Peyer's patch (tissue), 4 donors: ENCODE measurements at places on chromosomes 6 and 20. TPM values are rescaled to one million over a fixed set of nuclear protein-coding genes. Genes with fewer than 3 reads are reported as not detected.

DNA sequence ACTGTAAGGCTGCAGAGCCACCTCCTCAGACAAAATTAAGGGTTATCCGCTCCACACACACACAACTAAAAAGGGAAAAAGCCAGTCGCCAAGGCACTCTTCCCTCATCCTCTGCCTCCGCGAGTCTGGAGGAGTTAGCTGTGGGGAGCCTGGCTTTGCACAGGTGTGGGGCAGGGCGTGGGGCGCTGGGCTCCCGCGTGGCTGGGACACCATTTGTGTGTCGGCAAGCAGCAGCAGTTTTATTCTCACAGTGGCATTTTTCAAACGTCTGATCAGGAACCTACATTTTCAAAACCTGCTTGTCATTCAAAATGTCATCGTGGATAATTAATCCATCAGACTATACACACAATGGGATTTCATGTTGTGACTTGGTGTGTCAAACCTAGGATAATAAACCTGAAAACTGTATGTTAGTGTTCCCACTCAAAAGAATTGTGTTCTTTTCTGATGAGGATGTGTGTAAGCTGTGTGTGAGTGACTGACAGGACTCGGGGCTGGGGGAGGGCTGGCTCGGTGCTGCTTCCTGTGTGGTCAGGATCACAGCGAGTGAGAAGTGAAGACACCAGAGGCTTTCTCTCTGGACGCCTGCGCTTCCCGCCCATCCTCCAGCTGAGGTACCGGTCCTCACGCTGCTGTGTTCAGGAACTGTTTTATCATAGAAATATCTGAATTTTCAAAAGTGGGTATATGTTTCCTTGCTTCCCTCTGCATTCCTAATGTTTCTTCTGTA is 83.1 kb downstream of the IRF4 start:
- no peak for DNase-seq

DNA sequence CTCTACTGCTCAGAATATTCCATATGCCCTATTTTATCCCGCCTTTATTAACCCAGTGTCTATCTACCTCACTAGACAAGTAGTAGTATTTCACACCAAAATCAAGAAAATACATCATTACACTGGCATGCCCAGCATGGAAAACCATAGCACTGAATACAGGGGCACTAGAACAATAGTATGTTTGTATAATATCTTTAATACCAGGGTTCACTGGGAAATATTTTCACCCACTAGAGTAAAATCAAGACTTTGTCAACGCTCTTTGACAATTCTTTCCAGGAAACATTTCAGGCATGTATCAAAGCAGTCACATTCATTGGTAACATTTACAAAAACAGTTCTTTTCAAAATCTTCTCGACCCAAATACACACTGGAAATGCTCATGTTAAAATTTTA is 119.3 kb upstream of the BEND6 start:
- DNase-seq: no peak

- DNase-seq: no peak
These were observed 6.1 kb upstream of the DOK5 start for GRCh38 chr20:54469293-54469692.

DNA sequence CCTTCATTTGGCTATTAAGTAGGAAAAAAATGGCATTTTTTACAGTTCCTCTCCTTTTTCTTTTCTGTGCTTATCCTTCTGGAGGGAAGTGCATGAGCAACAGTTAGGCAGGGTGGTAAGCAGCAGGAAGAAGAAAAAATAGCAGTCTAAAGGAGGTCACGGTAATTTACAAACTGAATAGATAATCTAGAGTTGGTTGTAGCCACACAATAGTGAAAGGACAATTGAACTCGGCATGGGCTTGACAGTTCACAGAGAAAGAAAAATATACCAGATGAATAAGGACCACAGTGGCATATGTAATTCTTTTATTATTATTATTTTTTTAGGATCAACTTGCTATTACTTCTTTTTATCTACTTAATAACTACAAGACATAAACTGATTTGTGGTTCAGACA is 358.6 kb downstream of the BTBD9 start:
- DNase-seq: no peak

DNA sequence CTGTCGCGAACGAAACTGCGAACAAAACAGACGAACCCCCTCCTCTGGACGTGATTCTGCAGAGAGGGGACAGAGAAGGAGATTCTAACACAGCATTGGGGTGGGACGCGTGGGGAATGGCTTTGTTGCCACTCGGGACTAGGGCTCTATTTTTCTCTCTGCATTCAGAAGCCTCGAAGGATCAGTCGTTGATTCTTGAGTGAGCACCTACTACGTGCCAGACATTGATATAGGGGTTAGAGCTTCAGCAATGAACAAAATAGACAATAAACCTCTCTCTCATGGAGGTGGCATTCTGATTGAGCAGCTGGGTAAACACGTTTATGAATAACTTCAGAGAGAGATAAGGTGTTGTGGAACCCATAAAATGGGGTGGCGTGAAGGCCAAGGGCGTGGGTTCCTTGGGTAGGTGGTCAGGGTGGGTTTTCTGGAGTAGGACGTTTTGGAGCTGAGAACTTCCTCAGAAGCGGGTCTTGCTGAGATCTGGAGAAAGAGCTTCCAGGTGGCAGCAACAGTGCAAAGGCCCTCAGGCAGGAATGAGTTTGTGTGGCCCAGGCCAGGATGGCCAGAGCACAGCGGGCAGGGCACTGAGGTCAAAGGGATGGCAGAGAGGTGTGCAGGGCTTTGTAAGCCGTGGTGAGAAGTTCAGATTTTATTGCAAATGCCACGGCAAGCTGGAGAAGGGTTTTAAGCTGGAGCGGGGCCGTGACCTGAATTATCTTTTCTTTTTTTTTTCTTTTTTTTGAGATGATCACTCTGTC is 884 bp downstream of the SLC2A10 start:
- DNase-seq: no peak

DNA sequence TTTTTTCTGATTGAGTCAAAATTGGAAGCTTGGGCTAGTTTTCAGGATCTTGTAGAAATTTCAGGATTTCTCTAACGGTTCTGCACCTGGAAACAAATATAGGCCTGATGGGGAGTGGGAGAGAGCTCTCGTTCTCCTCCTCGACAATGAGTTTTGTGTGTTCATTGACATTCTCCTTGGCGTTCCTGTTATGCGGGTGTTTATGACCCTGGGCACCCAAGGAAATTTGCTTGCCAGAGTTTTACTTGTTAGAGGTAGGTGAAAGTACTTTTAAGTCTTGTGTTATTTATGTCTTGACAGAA is 2.2 kb downstream of the ASXL1 start:
- no peak for DNase-seq

DNA sequence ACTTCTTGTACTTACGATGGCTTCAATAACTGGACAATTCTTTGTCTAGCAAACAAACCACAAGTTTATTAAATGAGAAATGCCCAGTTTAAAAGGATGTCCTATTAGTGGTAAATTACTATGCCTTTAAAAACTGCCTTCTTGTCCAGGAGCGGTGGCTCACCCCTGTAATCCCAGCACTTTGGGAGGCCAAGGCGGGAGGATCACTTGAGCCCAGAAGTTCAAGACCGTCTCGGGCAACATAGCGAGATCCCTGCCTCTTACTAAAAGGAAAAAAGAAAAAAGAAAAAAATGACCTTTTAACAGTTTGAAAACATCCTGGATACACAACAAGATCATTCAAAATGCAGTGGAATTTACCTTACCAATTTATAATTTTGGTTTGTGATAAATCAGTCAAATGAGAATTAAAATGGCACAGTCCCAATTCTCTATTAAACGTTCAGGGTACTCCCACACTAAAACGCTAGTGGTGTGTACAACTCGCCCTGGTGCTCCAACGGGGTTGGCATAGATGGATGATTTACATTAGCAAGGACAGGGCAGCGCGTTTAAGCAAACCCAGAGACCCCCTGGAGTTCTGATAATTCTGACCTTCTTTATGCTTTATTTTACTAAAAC is 2.3 kb downstream of the ZBTB2 start:
- DNase-seq: no peak

DNA sequence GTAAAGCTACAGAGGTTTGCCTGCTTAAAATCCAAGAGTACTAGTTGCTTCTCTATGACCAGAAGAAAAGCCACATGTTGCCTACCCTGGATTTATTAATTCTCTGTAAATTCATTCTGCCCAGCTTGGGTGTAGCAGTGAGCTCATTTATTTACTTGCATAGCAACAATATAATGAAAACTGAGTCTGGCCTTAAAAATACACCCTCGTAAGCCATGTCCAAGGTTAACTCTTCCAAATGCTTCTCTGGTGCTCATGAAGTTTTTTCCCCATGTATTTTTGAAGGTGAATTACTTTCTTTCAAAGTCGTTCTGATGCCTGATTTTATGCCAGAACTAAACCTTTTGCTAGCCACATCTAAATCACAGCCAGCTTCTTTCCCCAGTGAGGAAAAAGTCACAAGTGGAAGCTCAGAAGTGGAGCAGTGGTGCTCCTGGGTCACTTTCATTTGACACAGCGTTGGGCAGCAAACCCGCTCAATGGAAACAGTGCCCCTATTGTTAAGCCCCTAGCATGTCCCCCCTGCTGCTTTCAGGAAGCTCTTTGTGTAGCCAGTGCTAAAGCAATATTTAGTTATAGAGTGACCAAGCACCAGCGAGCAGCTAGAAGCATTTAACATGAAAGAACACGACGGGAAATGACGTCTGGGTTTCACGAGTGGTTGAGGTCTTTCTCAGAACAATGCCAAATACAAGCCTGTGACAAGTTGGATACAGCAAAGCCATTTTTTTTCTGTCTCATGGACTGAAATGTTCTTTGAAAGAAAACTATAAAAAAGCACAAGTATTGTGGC is 29.8 kb downstream of the NEDD9 start:
- no peak for DNase-seq

GRCh38 chr6:161406646-161407045 is 132.8 kb upstream of the AGPAT4 start:
- no peak for DNase-seq

DNA sequence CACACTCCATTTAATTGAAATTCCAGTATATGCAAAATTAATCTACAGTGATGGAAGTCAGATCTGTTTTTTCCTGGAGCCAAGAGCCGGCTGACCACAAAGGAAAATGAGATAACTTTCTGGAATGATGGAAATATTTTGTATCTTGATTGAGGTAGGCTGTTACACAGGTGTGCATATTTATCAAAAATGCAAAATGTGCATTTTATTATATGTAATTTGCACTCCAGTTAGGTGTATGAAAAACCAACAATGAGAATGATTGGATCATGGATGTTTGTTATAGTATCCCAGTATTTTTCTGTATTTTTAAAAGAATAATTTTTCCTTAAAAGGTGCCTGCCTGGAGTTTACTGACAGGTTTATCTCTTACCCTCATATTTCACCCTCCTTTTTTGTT is 242.0 kb upstream of the JAG1 start:
- DNase-seq: no peak

DNA sequence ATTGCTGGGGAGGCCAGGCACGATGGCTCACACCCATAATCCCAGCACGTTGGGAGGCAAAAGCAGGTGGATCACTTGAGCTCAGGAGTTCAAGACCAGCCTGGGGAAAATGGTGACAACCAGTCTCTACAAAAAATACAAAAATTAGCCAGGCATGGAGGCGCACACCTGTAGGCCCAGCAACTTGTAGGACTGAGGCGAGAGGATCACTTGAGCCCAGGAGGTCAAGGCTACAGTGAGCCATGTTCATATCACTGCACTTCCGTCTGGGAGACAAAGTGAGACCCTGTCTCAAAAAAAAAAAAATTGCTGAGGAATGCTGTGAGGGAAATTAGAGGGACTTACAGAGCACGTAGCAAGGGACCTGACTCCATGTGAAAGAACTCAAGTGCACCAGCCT is 40.8 kb upstream of the ID1 start:
- no peak for DNase-seq

DNA sequence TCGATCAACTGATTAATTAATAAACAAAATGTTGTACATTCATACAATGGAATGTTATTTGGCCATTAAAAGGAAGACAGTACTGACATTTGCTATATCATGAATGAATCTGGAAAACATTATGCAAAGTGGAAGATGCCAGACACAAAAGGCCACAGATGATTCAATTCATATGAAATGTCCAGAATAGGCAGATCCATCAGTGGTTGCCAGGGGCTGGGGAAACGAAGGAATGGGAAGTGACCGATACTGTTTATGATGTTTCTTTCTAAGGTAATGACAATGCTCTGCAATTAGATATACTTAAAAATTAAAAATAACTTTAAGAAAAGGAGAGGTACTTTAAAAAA is 37.2 kb downstream of the ELOVL5 start:
- no peak for DNase-seq

GRCh38 chr6:124604719-124605118 is 357.5 kb upstream of the RNF217 start:
- DNase-seq: no peak

DNA sequence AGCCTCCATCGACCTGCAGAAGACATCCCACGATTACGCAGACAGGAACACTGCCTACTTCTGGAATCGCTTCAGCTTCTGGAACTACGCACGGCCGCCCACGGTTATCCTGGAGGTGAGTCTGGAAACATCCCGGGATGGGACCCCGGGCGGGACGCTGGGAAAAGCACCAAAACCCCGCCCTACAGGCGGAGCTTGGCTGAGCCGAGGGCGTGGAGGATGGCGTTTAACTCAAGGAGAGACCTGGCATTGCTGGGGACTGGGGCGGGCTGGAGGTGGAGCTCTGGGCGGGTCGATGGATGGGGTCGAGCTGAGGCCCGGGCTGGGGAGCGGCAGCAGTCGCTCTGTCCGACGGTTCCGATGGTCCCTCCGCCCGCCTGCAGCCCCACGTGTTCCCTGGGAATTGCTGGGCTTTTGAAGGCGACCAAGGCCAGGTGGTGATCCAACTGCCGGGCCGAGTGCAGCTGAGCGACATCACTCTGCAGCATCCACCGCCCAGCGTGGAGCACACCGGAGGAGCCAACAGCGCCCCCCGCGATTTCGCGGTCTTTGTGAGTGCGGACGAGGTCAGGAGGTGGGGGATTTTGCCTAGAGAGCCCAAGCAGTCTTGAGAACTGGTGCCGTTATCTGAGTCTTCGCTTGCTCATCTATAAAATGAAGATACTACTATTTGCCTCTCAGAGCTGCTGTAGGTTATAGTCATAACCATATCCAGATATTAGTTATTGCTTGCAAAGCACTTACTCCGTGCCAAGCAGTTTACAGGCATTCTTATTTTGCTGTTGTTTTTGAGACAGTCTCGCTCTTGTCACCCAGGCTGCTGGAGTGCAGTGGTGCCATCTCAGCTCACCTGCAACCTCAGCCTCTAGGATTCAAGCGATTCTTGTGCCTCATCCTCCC is 3.8 kb downstream of the SPAG4 start:
- peak; percentile 88 for DNase-seq

DNA sequence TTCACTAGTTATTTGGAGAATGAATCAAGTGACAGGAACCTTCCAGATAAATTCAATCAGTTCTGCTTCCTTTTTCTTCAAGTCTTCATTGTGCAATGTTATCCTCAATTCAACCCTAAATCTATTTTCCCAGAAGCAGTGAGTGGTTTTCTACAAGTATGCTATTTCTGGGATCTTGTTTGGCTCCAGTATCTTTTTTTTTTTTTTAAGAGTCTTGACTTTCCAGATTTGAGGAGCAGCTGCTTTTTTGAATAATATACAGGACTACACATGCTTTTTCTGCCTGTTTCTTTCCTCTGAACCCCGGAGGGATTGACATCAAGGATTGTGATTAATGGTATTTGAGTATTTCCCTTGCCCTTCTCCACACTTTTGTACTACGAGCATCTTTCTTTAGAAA is 339.2 kb upstream of the JAG1 start:
- no peak for DNase-seq

- peak; percentile 1 for DNase-seq
These were observed 161.2 kb downstream of the VEGFA start for GRCh38 chr6:43931201-43931600.

PAK5 gene
- not detected for total RNA-seq

SAPCD1 gene
- 9.3 TPM for total RNA-seq

OR12D3 gene
- total RNA-seq: not detected

UBE2J1 gene
- 57.8 TPM for total RNA-seq
